Hematopoietic multipotent progenitor cell treated with erythropoietin and hydrocortisone succinate and interleukin-3 and kit ligand, for 4 days (in vitro differentiated cells): ENCODE measurements at places on chromosomes 3 and 15.

DNA sequence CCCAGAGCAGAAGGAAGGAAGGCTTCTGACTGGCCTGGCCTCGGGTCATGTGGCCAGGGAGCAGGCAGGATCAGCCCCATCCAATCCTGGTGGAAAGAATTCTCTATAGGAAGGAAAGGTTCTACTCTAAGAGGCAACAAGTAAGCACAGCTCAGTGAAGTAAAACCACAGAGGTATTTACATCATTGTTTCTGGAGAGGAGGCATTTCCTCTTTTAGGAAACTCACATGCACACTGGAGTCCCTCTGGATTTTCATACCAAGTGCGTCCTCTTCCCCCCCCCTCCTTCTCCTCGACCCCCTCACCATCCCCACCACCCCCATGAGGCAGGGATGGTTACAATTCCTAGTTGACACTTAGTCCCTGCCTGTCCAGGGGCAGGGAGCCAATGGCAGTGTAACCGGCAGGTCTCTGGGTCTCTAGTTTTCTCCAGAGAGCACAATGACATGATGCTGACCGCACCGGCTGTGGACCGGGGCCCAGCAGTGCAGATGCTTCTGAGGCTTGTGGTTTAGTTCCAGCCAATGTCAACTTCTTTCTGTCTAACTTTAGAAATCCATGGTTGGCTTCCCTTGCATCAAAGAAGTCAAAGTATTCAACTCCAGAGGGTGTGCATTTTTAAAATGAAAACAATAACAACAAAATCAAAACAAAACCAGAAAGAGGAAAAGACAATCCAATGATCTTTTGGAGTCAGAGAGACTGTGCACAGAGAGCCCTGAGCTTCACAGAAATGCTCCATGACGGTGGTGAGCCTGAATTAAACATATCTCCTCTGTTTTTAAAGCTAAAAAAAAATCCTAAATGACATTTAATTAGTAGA, 230.3 kb upstream of the TLE3 start:
- DNase-seq: peak; percentile 76

DNA sequence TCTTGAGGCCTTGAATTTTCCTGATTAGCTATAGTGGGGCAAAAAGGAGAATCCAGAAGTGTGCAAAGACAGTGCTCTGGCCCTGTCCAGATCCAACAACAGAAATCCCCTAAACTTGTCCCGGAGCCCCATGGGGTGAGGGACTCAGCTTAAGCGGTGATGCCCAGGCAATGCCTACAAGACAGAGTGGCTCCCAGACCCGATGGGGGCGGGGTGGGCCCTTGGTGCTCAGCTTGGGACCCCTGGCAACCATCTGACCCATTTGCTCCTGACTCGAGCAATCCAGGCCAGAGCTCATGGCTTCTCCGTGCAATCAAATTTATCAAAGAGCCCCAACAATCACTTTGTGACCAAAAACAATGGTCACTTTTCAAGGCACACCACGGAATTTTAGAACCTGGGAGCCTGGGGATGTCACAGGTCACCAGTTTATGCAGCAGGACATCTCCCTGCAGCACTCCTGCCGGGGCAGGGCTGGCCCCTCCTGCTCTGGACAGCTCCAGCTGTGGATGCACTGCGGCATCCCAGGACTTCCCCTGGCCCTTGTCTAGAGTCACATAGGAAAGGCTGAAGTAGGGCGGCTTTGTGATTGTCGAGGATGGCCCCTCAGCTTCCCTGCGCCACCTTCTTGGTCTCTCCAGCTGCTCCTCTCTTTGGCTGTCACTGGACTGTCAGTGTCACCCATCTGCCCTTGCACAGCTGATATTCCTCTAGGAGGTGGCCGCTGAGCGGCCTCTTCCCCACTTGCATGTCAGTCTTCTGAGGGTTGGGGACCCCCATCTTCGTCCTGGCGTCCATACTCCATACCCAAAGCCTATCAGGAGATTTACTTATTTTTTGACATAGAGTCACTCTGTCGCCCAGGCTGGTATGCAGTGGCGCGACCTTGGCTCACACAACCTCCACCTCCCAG, 28.4 kb downstream of the RGMA start:
- DNase-seq: no peak

GRCh38 chr3:143832433-143832832, 15.8 kb downstream of the SLC9A9 start:
- DNase-seq: no peak

GRCh38 chr15:64732156-64732860, 43.1 kb downstream of the RBPMS2 start:
- DNase-seq: no peak

DNA sequence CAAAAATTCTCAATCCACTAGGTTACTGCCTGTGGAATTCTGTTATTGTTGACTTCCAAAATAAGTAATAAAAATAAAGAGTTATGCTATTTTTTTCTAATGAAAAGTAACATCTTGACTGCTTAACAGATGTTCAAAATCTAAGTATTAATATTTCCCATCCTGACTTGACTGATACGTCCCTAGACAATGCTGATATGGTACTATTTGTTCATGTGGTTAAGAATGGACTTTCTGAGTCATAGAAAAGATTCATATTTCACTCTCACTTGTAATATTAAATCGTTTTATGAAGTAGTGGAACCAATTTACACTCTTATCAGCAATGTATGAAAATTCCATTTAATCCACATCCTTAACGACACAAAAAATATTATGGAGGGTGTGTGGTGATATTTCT, 104.8 kb upstream of the PLSCR5 start:
- no peak for DNase-seq

GRCh38 chr3:41638381-41638780, 323.5 kb downstream of the ULK4 start:
- no peak for DNase-seq

GRCh38 chr15:40340038-40340739, 550 bp downstream of the CCDC9B start:
- no peak for DNase-seq

GRCh38 chr3:180626844-180627243, 24.9 kb downstream of the TTC14 start:
- no peak for DNase-seq

GRCh38 chr3:88189361-88189810, 39.6 kb downstream of the C3orf38 start:
- DNase-seq: no peak

DNA sequence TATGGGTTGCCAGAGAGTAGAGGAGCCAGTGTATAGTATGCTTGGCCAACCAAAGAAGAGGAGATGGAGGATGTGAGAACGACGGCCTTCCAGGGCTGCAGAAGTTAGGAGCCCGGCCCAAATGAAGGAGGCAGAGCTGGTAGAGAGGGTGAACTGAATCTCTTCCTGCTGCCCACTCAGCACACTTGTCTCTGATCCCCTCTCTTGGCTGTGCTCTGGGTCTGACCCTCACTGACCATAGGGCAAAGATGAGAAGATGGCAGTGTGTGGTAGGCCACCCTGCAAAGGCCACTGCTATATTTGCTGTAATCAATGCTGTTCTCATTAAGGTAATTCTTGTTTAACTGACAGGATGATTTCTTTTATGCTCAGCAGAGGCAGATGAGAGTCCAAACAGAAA, 256.0 kb downstream of the OCA2 start:
- DNase-seq: no peak
